Activated T-cell treated with anti-CD3 and anti-CD28 coated beads, Interleukin-2, amount 50 U/mL, for 48 hours (primary cell): ENCODE measurements at places on chromosomes 11 and 22.

- no peak for DNase-seq
Observed at GRCh38 chr11:37571246-37571645, 973.2 kb upstream of the RAG2 start.

DNA sequence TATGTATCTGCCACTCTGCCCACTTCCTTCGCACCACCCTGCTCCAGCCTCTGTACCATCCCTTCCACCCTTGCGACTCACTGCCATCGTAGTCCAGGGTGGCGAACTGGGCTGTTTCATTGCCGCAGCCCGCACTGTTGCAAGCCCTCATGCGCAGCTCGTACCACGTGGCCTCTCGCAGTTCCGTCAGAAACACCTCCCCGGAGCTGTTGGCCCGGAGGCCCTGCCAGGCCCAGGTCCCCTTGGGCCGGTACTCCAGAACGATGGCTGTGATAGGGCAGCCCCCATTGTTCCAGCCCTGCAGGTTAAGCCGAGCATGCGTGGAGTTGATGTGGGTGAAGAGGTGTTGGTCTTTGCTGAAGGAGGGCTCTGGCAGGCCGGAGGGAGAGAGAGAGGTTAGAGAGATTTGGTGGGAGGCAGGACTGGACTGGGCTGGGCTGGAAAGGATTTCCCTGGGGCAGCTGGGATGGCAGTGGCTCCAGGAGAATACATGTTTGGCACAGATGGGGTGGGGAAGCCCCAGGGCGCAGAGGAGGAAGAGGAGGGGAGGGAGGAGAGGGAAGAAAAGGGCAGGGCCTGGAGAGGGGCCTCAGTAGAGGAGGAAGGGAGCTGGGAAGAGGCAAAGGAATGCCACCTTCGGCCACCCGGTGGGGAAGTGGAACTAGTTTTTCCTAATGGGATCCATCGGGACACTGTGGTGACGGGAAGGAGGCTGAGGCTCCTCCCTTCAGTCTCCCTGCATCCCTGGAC is 109.6 kb downstream of the CEP164 start:
- DNase-seq, result no peak

DNA sequence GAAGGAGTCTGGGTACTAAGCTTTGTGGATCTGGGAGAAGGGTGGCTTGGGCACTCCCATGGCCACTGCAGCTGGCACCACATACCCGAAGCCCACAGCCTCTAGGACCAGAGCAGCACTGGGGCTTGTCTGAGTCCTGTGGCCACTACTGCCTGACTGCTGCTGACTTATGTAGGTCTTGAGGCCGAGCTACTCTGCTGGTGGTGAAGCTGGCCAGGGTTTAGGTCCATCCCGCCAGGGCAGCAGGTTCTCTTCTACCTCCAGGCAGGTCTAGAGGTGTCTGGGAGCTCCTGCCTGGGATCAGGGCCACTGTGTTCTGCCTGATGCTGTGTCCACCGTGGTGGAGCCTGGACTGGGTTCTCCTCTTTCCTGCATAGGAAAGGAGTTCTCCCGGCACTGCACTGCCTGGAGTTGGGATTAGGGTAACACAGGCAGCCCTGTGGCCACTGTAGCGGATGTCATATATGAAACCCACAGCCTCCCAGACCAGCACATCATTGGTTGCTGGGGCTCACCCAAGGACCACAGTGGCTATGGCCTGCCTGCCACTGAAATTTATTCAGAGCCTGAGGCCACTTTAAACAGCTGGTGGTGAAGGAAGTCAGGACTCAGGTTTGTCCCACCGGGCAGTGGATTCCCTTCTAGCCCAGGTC is 109.8 kb upstream of the SERPIND1 start:
- no peak for DNase-seq

GRCh38 chr11:45853332-45854219 is 6.3 kb downstream of the CRY2 start:
- no peak for DNase-seq

DNA sequence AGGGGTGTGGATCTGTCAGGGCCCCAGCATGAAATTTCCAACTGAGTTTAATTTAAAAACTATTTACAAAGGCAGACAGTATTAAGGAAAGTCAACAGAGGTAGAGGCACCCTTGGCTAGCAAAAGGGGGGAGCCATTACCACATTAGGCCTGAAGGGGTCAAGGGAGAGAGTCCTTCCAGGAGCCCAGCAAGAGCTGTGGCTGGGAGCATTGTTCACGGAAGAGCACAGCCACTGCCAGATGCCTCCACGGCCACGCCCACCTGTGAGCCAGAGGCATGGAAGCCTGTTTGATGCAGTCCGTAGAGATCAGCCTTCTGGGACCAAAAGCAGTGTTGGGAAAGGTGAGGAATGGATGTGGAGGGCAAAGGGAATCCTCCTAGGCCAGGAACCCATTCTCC is 102.6 kb downstream of the GALNT18 start:
- DNase-seq, result no peak

DNA sequence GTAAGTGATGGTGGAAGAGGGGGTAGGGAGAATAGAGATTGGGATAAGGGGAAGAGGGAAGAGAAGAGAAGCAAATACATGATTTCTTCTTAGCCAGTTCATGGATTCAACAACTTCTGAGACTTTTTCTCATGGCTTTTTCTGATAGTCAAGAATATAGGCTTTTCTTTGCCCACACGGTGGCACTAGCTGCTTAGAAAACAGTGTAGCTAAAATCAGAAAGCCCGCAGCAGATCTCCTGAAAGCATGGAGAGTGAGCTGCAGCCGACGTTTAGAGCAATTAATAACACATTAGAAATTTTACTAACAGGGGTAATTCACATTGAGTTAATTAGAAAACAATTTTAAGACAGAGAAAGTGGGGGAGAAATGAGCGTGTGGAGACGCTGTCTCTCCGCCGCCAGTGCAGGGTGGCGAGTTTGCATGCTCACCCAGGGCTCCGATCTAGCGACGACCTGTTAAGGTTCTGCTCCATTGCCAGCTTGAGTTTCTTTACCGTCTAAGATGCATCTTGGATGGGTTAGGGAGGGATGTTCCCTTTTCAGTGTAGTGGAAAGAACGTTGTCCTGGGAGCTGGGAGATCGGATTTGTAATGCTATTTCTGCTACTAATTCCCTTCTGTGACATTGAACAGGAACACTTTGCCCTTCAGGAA is 3.3 kb upstream of the RAG1 start:
- peak; percentile 53 for DNase-seq

DNA sequence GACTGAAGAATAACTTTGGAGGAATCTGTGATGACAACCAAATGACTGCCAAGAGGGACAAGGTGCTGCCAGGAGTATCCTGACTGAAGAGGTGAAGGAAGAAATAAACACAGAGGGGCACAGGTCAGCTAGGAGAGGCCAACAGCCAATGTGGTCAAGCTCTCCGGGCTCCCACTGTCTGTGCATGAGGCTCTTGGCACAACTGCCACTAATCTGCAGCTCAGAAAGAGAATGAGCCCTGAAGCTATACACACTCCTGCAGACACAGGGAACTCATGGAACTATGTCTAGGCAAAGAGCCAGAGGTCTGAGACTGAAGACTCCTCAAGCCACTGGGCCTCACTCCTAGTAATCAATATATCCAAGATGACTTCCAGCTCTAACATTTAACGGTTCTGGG is 7.0 kb downstream of the THRSP start:
- DNase-seq, result no peak

DNA sequence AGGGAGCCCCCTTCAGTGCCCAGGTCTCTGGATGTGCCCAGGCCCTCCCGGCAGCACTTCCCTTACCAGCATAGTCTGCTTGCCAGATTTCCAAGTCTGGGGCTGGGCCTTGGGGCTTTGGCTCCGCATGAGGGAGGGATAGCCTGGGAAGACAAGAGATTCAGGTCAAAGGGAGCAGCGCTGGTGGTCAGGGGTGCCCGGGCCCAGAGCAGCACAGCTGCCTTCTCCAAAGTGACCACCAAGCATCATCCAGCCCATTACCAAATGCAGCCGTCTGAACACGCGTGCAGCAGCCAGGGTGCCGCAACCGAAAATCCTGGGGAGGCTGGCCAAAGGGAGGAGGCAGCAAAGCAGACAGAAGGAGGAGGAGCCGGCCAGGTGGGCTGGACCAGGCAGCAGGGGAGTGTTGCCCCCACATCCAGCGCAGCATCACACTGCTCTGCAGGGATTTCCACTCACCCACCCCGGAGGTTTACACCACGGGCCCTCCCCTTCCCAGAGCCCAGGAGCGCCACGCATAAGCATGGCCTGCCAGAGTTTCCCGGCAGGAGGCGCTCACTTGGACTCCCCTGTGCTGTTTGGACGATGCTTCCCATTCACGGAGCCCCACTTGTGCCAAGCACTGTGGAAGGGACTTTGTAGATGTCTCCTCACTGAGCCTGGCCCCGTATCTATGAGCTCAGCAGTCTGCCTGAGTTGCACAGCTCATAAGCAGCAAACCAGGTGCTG is 22.5 kb downstream of the TRIM29 start:
- no peak for DNase-seq

GRCh38 chr22:25669253-25670069 is 72.5 kb upstream of the MYO18B start:
- no peak for DNase-seq

- DNase-seq, result no peak
Observed at GRCh38 chr11:46461461-46461927, 69.9 kb upstream of the CHRM4 start.

DNA sequence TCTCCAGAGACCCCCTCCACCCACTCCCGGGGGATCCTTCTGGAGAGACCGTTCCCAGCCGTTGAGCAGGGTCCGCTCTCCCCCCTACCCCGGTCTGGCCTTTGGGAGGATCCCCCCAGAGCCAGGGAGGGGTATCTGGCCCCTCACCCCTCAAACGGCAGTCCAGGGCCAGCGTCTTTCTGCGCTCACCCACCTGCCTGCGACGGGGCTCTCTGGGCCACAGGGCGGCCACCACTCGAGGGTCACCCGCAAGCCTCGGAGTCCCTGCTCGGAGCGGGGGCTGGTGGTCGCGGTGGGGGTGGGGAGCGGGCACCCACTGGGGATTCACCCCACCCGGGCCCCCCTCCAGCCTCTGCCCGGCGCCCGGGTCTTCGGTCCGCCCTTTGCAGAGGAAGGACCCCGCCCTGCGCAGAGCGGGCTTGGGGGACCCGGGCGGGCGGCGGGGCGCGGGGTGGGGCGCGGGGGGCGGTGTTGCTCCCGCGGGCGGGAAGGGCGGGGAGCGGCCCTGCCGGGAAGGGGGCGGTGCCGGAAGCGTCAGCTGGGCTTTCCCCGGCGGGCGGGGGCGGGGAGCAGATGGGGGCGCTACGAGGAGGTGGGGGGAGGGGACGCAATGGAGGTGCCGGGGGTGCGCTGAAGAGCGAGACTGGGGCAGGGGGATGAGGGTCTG is 16.6 kb downstream of the CRELD2 start:
- DNase-seq, result peak; percentile 93

DNA sequence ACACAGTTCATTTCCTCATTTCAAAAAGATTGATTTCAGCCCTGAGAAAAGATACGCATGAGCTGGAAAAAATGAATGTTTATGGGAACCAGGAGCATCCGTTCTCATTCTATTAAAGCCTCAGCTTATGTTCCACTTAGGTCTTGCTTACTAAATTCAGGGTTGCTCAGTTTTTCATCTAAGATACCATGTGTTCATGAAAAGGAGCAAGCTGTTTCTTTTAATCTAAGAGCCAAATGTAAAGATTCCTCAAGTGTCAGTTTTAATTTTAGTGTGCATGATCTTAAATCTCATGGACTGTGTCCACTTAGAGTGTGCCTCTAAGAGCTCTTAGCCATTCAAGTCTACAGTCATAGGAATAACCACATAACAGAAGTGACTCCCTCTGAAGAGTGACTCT is 141.5 kb upstream of the ARHGAP42 start:
- no peak for DNase-seq

DNA sequence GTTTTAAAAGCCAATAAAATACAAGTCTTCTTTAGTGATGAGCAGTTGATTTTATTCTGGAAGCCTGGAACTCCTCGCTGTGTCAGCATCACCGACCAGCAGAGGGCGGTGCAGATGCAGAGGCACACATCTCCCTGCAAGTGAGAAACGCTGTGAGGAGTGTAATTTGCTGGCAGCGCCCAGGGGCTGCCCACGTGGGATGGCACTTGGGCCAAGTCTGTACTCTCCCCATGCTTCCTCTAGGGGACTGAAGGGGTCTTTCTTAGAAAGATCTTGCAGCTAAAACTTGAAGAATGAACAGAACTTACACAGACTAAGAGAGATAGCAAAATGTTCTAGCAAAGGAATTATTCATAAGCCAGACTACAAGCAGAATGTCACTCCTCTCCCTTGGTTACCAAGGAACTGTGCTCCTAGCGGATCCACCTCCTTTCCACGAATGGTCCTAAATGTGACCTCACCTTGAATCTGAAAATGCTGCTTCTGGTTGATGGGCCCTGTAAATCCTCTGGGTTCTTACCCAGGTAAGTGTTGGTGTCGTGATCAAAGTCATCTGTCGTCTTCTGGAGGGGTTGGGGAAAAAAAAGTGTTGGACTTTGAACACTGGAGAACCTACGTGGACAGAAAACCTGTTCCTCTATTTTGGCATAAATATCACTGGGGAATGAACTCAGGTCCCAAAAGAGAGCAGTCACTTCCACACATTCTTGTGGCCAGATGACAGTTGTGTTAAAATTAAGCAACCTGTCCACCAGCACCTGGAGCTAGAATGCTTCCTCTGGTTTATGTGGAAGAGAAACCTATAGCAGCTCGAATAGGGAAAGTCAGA is 31.8 kb downstream of the CNTF start:
- peak; percentile 86 for DNase-seq

GRCh38 chr11:76153571-76153923 is 52.8 kb downstream of the WNT11 start:
- no peak for DNase-seq

GRCh38 chr22:38029901-38030300 is 27.3 kb upstream of the PICK1 start:
- DNase-seq, result no peak

- DNase-seq, result no peak
Observed at GRCh38 chr11:132848336-132848735, 684.0 kb downstream of the OPCML start.

GRCh38 chr11:27770576-27770975 is 70.3 kb upstream of the BDNF start:
- no peak for DNase-seq

- no peak for DNase-seq
Observed at GRCh38 chr22:30457981-30458380, 13.8 kb downstream of the SEC14L3 start.

GRCh38 chr22:48414651-48415050 is 1413.0 kb downstream of the BRD1 start:
- DNase-seq, result no peak
